ENCODE measurements at places on chromosomes 16 and 17. TPM values are rescaled to one million over a fixed set of nuclear protein-coding genes. Genes with fewer than 3 reads are reported as not detected.

GRAP gene
- 0.31 TPM for total RNA-seq

GRCh38 chr17:57563958-57564357, 181.1 kb downstream of the CCDC182 start:
- no peak for DNase-seq

DNA sequence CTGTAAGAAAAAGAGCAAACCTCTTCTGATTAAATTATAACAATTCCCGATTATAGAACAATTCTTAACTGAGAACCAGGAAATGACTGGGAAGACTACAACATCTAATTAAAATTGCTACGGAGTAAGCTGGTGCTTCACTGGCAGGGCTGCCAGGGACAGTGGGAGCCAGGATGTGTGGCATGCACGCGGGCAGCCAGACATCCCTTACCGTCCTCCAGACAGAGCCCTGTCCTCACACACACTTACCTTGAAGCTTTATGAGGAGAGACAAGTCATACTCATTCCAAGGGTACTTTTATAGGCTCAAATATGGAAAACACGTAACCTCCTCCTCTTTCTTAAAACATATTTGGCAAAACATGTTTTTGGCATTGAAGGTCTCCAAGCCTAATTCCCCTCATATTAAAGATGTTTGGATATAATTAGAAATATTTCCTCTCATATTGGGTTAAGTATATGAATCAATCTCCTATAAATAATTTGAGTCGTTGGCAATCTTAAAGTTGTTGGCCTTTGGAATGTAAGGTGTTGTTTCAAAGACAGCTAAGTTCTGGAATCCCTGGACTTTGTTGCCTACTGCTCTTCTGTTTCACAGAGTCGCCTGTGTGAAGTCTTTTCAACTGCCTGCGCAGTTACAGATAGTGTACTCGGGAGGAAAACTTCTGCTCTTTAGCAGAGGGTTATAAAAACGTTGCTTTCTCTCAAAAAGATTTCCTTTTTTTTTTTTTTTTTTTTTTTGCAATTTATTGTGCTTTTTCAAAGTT, at the start of gene MYH1:
MYH1 (minus strand) TSS at position 272 of the 767 bp plus-strand sequence. CDS start 1,900 bp downstream, outside the sequence.
- DNase-seq = no peak

DNA sequence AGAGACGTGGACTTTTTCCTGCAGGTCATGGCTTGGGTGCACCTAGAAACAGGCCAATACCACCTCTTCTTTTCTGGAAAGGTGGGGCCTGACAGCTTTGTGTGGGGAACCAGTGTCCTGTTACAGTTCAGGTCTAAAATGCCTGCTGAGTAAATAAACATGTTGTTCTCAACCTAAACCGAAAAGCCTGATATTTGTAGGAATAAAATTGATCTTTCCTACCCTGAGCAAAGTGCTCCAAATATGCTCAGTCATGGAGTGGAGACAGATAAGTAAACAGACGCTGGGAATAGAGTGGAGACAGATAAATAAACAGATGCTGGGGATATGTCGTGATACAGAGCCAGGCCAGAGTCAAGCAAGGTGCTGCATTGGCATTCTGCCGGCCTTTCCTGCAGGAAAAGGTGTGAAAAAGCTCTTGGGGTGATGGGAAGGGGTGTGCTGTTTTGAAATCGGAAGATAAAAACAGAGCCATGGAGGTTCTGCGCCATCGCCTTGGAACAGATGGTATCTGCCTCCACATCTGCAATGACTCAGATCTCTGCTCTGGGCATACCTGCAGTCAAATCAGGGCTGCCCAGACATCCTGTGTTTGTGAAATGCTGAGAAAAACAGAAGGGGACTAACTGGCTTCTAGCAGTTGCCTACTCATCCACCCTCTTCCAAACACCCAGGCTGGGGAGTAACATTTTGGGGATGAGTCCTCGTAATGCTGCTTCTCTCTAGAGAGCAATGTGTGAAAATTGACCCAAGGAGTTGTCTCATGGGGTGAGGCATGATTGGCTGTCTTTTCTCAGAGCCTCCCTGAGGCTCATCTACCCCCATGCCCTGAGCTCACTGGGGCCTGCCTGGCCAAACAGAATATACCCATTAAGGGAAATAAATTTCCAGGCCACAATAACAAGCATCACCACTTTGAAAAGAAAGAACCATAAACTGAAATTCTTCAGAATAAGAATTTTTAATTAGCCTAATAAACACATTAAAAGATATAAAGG, 16.8 kb upstream of the TRPV2 start:
- no peak for DNase-seq

DNA sequence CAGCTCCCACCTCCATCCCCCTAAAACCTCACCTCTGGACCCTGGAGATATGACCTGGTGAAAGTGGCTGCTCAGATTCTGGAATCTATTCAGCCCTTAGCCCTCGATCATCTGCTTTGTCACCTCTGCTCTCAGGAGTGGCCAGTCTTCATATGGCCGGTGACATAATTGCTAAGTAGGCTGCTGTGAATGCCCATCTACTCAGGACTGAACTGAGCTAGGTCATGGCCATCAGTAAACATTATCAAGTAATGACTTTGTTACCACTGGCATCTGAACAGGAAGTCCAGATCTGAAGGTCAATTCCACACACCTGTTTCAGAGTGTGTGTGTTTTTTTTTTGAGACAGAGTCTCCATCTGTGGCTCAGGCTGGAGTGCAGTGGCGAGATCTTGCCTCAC, 78.6 kb downstream of the CDK5R1 start:
- peak; percentile 24 for DNase-seq

- DNase-seq = no peak
These were observed 4.2 kb upstream of the MRM1 start for GRCh38 chr17:36597226-36597625.

- no peak for DNase-seq
These were observed 64.9 kb upstream of the CORO6 start for GRCh38 chr17:29687596-29687995.

DNA sequence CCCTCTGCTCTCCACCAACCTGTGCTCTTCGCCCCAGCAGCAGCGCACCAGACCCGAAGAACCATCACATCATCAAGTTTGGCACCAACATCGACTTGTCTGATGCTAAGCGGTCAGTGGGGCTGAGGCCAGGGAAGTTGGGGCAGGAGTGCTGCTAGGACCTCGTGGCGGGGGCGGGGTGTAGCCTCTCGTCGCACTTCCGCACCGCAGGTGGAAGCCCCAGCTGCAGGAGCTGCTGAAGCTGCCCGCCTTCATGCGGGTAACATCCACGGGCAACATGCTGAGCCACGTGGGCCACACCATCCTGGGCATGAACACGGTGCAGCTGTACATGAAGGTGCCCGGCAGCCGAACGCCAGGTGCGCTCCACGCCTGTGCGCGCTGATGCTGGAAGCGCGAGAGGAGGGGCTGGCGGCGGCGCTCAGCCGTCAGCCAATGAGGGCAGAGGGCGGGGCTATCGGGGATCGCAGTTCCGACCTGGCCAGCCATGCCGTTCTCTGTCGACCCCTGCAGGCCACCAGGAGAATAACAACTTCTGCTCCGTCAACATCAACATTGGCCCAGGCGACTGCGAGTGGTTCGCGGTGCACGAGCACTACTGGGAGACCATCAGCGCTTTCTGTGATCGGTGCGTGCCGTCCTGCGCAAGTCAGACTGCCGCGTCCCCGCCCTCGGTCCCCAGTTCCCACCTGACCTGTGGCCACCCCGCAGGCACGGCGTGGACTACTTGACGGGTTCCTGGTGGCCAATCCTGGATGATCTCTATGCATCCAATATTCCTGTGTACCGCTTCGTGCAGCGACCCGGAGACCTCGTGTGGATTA, 3.2 kb upstream of the TMEM88 start:
- DNase-seq = peak; percentile 74

RTN4RL1 gene
- total RNA-seq = 0.96 TPM

EVPLL gene
- total RNA-seq = not detected

GRCh38 chr16:72891291-72892227, 156.4 kb downstream of the ZFHX3 start:
- peak; percentile 45 for DNase-seq

GRCh38 chr16:2278272-2278608, 10.3 kb upstream of the RNPS1 start:
- no peak for DNase-seq

GRCh38 chr16:840561-841454, 40.3 kb upstream of the GNG13 start:
- DNase-seq = no peak

GRCh38 chr16:50523710-50524109, 24.5 kb upstream of the NKD1 start:
- no peak for DNase-seq

DNA sequence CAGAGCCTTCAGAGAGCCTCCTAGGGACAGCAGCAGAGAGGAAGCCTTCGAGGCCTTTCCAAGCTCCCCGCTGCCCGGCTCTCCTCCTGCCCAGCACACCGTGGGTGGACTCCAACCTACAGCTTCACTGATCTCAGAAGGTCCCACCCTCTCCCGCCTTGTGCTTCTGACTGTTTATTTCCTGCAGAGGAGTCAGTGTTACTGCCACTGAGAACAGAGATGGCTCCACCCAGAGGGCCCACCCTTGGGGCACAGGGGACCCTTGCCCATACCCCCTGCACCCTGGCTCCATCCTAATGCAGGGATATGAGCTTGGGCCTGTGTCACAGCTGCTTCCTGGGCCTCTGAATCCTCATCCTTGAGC, 52.8 kb upstream of the TOB1 start:
- DNase-seq = no peak

- DNase-seq = no peak
These were observed 39.4 kb upstream of the B4GALNT2 start for GRCh38 chr17:49093131-49093530.

GRCh38 chr16:11315510-11315909, 29.7 kb upstream of the RMI2 start:
- no peak for DNase-seq

DNA sequence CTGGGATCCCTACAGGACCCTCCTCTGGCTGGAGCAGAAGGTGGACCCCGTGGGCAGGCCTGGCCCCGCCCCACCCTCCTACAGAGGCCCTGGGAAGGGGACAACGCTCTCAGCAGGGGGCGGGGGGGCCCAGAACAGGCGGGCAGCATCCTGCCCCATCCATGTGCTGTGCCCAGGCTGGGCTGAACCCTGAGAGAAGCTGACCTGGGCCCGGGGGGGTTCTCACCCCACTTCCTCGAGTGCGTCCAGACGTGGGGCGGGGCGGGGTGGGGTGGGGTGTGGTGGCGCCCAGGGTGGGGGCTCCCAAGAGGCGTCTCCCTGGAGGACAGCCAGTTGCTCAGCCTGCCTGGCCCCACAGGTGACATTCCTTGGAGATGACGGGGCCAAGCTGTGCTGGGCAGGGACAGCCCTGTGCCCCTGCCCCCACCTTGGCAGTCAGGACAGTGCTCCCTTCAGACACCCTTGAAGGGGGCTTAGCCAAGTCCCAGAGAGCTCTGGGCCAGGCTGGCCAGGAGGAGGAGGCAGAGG, 390 bp upstream of the UNC13D start:
- no peak for DNase-seq

TOX3 gene
- total RNA-seq = not detected

DNA sequence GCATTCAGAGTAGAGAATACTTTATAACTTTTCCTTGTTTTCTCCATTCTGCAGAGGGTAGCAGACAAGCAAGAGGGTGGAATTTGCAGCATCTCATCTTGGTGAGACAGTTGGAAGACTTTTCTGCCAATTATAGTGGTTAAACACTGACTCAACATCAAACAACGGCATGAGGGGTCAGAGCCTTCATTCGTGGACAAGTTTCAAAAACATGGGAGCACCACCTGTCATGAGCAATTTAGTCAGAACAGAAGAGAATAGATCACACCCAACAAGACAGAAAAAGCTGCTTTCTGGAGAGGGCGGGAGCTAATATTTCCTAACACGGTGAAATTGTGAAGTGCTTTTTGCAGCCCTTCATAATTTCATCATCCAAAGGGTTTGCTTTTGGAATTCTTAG, 17.9 kb upstream of the ZNF652 start:
- peak; percentile 83 for DNase-seq

DNA sequence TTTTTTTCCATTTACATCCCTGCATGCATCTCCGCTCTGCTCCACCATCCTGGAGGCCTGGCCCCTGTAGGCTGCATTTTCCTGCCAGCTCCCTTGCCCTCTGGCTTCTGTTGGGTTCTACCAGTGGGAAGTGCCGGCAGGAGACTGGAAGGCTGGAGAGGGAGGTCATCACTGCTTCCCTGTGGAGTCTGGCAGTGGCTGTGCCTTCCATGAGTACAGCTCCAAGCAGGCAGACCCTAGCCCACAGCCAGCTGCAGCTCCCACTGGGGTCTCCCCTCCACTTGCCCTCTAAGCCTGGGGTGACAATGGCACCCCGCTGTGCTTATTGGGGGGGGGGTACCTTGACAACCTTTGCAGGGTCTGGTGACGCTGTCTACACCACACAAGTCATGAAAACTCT, 37.3 kb downstream of the MMP15 start:
- DNase-seq = no peak

OR1A2 gene
- not detected for total RNA-seq

DNA sequence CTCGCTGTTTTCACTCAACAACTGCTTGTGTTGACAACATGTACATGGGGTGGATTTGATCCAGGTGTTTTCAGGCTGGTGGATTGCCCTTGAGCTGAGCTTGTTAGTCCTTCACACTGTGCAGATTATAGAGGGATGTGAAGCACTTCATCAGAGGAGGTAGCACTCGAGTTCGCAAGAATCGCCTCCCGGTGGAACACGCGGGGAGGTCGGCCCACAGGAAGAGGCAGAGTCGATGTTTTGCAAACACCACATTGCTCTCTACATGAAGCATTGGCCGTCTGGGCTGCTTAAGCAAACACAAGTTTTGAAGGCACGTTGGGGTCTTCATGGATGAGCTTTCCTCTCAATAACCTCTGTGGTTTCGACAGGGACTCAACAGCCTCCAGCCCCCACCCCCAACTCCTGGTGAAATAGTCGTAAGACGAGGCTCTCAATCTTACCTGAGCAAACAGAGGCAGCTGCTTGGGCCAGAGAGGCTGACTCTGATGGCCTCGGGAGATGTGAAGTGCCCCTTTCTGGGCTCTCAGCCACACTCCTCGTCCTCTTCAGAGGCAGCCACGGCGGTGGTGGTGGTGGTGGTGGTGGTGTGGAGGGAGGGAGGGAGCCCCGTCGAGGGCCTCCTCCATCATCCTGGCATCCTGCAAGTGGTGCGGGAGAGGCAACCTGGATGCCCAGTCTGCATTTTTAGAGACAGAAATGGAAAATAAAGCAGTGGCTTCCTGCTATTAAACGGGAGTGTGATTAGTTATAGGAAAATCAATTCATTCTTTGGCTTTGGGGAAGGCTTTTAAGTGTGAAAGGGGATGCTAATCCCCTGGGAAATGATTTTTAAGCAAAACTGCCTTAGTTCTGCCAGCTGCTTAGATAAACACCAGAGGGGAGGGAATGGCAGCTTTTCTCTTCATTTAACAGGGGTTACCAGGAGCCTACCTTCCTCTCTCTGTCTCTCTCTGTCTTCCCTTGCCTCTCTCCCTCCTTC, 552.5 kb upstream of the EEF2KMT start:
- DNase-seq = no peak

PABPN1L gene
- not detected for total RNA-seq

PSMD12 gene
- total RNA-seq = 29.7 TPM

GRCh38 chr16:27406511-27407128, 4.6 kb downstream of the IL21R start:
- no peak for DNase-seq

- DNase-seq = peak; percentile 47
These were observed 4.9 kb downstream of the MAP3K14 start for GRCh38 chr17:45311760-45312476.

All from myocyte (in vitro differentiated cells).